ENCODE measurements at places on chromosomes 13 and 19. TPM values are rescaled to one million over a fixed set of nuclear protein-coding genes. Genes with fewer than 3 reads are reported as not detected.

The ZGLP1 gene
- 2.6 TPM for polyA plus RNA-seq

The HRC gene
- not detected for polyA plus RNA-seq

The WIZ gene
- 1.8 TPM for polyA plus RNA-seq

The PEG3 gene
- polyA plus RNA-seq, result not detected

The COMP gene
- polyA plus RNA-seq, result not detected

The JAK3 gene
- polyA plus RNA-seq, result 56.3 TPM

The VSTM1 gene
- polyA plus RNA-seq, result not detected

The BCL3 gene
- polyA plus RNA-seq, result 12.6 TPM

The ZNF302 gene
- polyA plus RNA-seq, result 13.1 TPM

The N4BP2L1 gene
- 43.1 TPM for polyA plus RNA-seq

The ZSWIM4 gene
- 1.2 TPM for polyA plus RNA-seq

The KLHL1 gene
- polyA plus RNA-seq, result not detected

The ZNF583 gene
- polyA plus RNA-seq, result 10.1 TPM

The FAM83E gene
- polyA plus RNA-seq, result not detected

The CFD gene
- polyA plus RNA-seq, result 6.3 TPM

The ADGRE3 gene
- not detected for polyA plus RNA-seq

The ZNF577 gene
- 4.4 TPM for polyA plus RNA-seq

The CCDC70 gene
- not detected for polyA plus RNA-seq

The SHD gene
- polyA plus RNA-seq, result not detected

The TRPM4 gene
- polyA plus RNA-seq, result not detected

The TRAPPC6A gene
- 158 TPM for polyA plus RNA-seq

The MISP3 gene
- 0.16 TPM for polyA plus RNA-seq

The SLC25A41 gene
- not detected for polyA plus RNA-seq

The ZNF578 gene
- polyA plus RNA-seq, result 1.5 TPM

The LRRC63 gene
- polyA plus RNA-seq, result not detected

The ZNF491 gene
- polyA plus RNA-seq, result 0.85 TPM

The DHRS12 gene
- polyA plus RNA-seq, result 22.0 TPM

The APOC4 gene
- polyA plus RNA-seq, result not detected

The OR10H1 gene
- polyA plus RNA-seq, result not detected

All from IgD-negative memory B cell (primary cell).